ENCODE measurements at places on chromosomes 1 and 21.

DNA sequence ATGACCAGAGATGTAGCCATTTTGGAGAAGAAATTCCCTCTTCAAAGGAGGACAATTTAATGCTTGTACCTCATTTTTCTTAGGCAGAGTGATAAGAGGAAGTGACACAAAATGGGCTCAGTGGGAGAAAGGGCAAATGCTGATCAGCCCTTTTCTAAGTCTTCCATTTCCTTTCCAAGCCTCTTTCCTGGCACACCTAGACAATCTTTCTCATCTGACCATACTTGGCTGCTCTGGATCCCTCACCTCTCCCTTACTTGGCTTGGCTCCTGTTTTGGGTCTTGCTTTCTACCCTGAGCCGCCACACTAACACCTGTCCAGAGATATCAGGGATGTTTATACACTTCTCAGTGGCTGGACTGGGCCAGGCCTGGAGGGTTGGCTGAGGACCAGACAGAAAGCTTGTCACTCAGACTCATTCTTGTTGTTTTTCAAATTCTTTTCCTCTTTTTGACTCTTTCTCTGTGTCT lies 13.1 kb downstream of the TXNIP start:
- no peak for DNase-seq

- no peak for DNase-seq
These were observed 42.3 kb upstream of the CCDC190 start for GRCh38 chr1:162903246-162903645.

DNA sequence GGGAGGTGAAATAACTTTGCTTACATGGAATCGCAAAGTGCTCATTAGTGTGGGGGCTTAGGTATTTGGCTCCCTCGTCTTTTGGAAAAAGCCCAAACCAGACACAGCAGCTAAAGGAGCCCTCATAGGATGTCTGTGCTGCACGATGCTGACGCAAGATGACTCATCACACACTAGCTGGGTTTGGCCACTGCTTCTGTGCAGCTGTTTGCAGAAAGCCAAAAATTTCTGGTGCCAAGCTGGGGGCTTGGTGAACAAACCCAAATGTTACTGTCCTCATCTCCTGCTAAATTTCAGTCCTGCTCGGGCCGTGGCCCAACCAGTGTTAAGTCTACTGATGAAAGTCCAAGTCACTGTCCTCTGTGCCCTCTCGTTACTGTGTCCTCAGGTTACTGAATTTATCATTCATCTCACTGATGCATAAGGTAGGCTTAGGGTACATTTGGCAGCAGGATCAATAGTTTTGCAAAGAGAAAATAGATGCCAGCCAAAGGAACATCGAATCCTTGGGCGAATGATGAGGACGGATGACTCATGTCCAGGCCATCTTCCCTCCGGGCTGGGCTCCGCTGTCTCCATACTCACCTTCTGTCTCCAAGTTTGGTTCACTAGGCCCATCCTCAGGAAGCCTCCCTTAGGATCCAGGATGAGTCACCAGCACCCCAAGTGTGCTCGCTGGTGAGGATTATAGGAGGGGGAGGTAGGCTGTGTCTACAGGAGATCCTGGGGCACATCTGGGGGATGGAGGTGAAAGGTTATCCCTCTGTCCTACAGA lies 177.7 kb downstream of the ADSS2 start:
- DNase-seq = peak; percentile 100

DNA sequence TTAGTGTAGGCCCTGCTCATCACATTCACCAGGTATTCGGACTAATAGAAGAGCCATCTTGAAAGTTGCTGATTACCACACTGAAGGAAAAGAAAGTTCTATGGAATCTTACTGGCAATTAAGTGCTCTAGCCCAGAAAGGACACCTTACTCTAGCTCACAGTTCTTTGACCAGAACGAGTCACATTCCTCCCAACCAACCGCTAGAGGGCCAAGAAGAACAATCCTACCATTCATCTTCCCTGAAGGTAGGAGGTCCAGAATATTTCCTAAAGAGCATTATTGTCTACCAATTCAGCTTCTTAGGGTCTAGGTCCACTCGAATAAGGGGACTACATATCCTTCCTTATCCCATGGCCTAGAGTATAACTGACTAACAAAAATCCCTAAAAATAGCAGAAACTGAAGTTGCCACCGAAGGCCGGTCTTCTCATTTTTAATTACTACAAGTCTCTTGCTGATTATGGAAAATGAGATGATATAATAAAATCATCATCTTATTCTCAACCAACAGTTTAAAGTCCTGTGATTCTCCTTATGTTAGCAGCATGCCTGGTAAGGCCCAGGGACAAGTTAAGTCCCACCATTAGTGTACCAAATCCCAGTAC lies 2.7 kb upstream of the FMO1 start:
- DNase-seq = no peak
